ENCODE measurements at places on chromosomes 3 and 15.

DNA sequence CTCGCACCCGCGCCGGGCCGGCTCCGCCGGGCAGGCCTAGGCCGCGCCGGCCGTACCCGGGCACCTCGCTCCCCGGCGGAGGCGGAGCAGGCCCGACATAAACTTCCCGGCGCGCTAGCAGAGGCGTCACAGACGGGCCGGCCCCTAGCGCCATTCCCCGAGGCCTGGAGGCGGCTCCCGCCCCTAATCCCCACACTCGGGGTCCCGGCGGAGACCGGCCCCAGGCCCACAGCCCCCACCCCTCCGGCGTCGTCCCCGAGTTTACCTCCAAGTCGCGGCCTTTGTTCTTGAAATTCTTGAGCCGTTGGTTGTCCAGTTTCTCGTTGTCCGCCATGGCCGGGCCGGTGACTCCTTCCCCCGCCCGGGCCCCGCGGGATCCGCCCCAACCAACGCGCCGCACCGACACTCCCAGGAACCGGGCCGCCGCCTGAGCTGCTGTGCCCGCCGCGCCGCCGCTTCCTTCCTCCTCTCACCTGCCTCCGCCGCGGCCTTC lies 376 bp downstream of the KPNA4 start:
- peak; percentile 72 for DNase-seq

DNA sequence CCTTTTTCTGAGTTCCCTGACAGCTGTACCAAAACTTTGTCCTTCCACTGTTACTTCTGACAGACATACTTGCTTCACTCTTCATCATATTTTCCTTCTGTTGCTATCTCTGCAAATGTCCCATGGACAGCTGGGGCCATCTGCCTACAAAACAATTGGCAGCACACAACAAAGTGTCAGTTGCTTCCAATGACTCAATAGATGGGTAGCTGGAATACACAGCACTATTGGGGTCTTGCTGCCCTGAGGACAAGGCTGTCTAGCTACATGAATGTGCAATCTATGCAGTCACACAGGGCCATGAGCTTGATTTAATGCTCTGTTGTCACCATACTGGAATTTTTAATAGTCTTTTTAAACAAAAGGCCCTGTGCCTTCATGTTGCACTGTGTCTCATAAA lies 192.8 kb downstream of the DTWD1 start:
- DNase-seq: no peak

- DNase-seq: peak; percentile 57
These were observed 43.2 kb downstream of the RARB start for GRCh38 chr3:25471081-25471768.

- DNase-seq: no peak
These were observed 494.3 kb downstream of the PDCD6IP start for GRCh38 chr3:34292605-34293300.

GRCh38 chr15:52234596-52235541 lies 43.7 kb upstream of the GNB5 start:
- no peak for DNase-seq

DNA sequence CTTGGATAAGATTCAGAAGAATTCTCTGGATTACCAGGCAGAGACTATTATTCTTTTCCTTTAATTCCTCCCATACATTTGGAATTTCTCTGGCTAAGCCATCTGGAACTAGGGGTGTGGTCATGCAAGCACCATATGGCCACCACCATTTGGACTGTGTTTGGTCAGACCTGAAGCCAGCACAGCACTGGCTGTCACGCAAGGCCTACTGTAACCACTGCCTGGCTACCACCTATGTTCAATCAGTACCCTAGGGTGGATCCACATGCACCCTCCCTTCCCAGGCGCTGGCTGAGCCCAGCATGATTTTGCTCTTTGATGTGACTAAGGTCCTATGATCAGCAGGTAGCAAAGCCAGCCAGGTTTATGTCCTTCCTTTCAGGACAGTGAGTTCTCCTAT lies 287.8 kb upstream of the GOLIM4 start:
- no peak for DNase-seq

DNA sequence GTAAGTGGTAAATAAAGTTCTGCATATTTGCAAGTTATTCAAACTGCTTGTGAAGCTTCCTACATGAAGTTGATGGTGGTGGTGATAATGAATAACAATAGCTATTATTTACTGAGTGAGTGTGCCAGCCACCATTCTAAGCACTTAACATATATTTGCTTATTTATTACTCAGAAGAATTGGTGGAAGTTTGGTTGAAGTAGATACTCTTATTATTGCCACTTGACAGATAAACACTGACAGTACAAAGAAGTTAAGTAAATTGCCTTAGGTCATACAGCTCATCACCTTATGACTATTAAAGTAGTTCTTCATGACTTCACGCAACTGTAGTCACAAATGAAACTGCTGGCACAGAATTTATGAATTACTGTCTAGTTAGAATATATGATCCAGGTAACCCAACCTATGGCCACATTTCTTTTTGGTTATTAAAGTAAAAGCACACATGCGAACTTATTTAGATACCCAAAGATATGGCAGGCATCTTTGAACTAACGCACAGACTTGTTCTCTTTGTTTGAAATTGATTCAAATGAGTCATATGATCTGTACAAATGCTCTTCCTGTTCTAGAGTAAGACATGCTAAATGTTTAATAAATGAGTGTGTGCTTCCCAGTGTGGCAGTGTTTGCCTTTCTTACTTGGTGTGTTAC lies 99.8 kb upstream of the NR2F2 start:
- DNase-seq: peak; percentile 13

- no peak for DNase-seq
These were observed 72.3 kb downstream of the ITGB5 start for GRCh38 chr3:124814620-124815421.

DNA sequence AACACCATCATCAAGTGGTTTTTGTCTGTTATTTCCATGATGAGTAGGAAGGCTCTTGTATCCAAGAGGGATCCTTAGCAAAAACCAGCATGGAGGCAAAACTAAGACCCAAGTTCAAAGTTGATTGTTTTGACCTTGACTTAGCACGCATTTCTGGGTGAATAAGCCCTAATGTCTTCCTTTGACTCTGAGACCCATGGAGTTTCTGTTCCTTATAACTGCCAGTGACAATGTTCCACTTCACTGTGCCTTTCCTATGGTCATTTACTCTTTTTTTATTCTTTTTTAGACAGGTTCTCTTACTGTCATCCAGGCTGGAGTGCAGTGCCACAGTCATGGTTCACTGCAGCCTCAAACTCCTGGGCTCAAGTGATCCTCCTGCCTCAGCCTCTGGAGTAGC lies 118.2 kb upstream of the MRPL3 start:
- no peak for DNase-seq

DNA sequence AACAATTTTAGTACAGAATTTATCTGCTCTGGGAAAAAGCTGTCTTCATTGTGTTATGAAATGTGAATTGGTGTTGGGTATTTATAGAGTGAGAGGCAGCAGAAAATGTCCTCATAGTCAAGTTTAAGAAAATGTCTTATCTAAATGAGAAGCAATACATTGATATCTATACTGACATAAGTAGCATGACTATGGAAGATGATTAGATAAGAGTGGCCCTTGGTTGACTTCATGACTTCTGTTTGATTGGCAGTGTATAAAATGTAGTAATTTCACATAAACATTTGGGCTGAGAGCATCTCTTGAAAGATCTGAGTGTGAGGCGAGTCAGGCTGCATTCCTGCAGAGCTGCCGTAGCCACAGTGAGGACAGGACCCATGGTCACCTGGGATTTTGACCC lies 19.4 kb downstream of the MCTP2 start:
- DNase-seq: no peak

DNA sequence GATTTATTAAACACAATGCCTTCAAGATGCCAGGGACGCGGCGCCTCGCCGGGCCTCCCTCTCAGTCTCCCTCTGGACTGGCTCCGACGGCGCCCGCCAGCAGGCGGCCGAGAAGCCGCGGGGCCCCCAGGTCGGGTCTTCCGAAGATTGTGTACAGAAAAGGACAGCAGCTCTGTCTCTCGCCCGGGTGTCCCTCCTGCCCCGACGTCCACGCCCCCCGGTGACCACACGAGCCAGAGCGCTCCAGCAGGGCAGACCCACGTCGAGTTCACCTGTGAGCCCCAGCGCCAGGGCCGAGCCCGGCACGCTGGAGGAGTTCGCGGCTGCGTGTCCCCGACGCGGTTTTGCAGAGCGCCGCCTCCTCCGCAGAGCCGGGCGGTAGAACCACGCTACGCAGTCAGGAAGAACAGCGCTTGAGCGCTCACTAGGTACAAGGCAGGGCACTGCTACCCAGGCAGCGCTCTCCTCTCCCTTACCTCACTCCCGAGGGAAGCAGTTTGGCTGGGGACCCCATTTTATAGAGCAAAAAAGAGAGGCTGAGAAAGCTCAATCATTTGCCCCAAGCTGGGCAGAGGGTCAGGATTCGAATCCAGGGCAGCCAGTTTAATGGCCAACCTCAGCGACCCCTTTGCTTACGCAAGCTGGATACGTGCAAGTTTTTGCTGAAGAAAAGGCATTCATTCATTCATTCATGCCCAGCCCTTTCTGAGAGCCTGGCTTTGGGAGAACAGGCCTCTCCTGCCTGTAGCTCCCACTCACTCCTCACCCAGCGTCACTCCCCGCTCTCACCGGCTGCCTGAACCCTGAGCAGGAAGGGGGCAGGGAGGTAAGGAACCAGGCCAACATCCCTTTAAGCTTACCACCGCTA lies 3.0 kb upstream of the TLE3 start:
- DNase-seq: peak; percentile 31

- DNase-seq: no peak
These were observed 136.8 kb downstream of the TPRG1 start for GRCh38 chr3:189308608-189309007.

DNA sequence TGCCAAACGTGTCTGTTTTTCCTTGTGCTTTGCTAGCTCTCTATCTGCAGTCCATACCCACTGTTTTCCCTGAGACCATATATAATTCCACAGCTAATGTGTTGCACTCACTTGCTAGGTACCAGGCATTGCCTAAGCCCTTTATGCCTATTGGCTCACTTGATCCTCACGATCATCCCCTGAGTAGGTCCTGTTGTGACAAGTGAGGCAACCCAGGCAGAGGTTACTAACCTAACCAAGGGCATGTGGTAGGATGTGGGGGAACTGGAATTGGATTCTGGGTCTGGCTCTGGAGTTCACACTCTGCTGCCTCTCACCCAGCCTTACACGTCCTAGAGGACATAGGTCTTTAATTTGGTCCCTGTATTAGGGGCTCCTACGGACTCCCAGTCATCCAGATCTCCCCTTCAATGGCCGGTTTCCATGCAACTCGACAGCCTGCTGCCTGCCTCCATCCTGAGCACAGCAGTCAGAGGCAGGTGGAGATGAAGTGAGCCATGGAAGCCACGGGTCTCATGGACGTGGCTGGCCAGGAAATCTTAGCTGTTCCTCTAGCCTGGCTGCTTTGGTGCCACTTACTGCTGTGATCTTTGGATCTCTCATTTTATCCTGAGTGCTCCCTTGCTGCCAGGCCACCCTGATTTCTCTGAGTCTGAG lies 38.9 kb upstream of the MYZAP start:
- no peak for DNase-seq

- DNase-seq: no peak
These were observed 915.2 kb downstream of the NSUN3 start for GRCh38 chr3:94978084-94978483.

GRCh38 chr3:60047426-60048200 lies 997.8 kb upstream of the CFAP20DC start:
- DNase-seq: no peak

DNA sequence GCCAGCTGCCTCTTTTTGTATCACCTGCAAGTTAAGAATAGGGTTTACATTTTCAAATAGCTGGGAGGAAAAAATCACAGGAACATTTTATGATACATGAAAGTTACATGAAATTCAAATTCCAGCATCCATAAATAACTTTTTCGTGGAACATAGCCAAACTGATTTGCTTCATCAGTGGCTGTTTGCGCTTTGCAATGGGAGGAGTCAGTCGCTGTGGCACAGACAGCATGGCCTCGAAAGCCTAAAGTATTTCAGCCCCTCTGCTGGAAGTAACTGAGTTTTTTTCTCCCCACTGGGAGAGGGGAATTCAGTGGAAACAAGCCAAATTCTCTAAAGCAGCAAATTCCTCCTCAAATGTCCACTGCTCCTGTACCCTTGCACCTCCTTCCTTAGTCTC lies 271.9 kb downstream of the SUCLG2 start:
- peak; percentile 30 for DNase-seq

- no peak for DNase-seq
These were observed 266.2 kb downstream of the ZNF385D start for GRCh38 chr3:21484828-21485144.

- DNase-seq: no peak
These were observed 48.5 kb upstream of the ICE2 start for GRCh38 chr15:60527456-60527855.

DNA sequence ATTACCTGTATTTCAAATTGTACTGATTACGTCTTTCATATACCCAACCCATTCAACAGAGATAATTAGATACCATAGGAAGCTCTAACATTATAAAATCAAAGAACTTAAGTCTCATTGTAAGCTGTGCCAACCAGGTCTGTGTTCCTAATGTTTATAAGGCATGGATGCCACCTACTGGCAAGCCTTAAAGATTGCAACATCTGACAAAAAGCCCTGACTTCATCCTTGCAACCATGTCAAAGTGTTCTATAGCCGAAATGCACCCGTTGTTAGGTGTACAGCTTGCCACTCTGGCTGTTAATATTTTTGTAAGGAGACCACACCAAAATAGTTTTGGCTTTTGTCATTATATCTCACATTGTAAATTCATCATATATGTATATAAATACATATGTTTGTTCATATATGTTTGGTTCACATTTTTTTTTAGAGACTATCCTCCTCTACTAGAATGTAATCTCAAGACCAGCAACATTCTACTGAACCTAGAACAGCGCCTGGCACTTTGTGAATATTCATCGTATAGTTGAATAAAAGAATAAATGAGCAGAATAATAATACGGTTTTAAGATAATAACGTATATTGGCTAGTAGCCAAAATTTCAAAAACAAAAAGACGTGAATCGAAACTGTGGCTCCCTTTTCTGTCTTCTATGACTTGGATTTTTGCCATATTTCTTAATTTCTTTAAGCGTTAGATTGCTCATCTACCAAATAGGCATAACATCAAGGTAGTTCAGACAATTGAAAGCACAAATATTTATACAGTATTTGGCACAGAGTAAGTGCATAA lies 258.1 kb downstream of the TBL1XR1 start:
- peak; percentile 75 for DNase-seq

All from fibroblast of skin of back (primary cell).